Thoracic aorta (tissue), 2 donors: ENCODE measurements at places on chromosomes 7 and 10.

DNA sequence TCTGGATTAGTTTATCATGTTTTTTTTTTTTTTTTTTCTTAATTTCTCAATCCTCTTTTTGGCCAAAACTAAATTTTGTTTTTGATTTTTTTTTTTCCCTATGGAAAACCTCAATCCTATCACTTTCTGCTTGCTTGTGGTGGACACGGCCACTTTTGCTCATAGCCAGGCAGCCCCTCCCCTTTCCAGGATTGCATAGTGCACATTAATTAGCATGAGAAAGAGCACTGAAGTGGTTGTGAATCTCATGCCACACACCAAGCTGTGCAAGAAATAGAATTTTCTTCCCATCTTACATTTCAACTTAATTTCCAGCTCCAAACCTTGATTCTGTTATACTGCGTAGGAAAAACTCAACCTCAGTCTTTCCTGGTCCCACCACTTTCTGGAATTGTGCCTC, 34.6 kb downstream of the MGAM2 start:
- DNase-seq = no peak

DNA sequence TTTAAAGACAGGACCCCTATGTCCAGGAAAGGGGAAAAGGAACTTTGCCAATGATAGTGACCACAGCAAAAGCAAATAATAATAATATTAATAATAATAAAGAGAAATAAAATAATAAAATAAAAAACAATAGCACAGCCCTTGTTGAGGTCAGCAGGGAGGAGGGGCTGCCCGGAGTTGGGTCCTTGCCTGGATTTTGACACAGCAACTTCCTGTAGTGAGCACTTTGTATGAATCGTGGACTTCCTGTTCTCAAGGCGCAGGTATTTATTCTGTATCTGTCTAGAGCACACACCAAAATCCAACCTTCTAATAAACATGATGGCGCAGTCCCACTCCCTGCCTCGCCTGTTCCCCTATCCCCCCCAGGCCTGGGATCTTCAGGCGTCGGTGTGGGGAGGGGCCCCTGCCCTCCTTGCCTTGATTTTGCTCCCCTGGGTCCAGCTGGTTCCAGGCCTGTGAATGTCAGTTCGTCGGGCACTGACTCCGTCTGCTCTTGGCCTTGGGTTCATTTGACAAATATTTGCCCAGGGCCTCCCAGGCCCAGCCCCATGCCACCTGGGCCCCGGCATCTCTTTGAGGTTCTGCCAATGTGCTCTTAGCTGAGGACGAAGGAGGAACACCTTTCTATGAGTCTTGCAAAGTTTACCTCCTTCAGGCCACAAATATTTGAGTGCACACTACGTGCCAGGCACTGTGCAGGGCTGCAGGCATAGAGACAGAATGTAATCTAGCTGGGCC, 13.9 kb downstream of the TRIM8 start:
- no peak for DNase-seq

DNA sequence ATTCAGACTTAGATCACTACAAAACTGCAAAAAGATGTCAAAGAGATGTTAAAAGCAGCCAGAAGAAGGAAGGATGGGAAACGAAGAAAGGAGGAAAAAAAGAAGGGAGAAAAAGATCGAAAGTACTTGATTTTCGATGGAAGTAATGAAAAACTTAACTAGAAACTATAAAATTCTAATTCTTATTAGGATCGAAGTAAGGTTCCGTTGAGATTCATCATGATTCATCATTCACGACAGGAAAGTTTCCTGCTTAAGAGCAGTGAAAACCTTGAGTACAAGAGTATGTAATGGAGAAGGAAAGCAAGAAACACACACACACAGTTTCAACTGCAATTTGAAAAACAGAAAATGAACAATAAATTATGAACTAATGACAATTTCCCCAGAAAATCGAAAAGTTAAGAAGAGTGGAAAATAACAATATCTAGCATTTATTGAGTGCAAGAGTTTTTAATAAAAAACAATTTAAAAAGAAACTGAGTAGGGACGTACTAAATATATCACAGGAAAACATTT, 1.1 kb upstream of the ING3 start:
- no peak for DNase-seq

- no peak for DNase-seq
Measured at GRCh38 chr7:73638911-73639310, 14.6 kb upstream of the MLXIPL start.

DNA sequence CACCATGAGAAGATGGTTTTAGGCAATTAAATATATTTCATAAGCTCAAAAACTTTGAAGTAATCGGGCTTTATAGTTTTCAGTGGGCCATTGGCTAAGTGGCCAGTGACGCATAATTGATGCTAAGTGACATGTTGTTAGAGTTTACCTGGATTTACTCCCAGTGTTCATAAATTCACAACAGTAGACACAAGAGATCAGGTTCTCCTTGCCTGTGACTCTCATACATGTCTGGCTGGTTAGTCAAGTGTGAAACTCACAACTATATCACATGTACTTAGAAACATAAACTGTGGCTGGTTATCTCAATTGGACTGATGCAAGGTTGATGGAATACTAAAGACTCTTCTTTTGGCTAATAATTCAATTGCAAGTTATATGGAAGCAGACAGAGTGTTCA, 26.2 kb downstream of the ASB15 start:
- DNase-seq = no peak

- no peak for DNase-seq
Measured at GRCh38 chr10:101162677-101163076, 31.6 kb downstream of the TLX1 start.

DNA sequence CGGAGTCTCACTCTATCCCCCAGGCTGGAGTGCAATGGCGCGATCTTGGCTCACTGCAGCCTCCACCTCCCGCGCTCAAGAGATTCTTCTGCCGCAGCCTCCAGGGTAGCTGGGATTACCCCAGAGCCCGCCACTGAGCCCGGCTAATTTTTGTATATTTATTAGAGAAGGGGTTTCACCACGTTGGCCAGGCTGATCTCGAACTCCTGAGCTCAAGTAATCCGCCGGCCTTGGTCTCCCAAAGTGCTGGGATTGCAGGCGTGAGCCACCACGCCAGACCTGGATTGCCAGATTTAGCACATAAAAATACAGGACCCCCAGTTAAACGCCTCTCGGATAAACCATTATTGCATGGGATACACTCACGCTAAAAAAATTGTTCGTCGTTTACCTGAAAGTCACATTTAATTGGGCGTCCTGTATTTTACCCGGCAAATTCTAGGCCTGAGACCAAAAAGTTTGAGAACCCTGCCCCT, 375 bp upstream of the GATAD1 start:
- DNase-seq = no peak

GRCh38 chr7:35551321-35552081, 143.4 kb downstream of the HERPUD2 start:
- no peak for DNase-seq

- DNase-seq = no peak
Measured at GRCh38 chr7:143295870-143296269, 7.7 kb downstream of the CASP2 start.

DNA sequence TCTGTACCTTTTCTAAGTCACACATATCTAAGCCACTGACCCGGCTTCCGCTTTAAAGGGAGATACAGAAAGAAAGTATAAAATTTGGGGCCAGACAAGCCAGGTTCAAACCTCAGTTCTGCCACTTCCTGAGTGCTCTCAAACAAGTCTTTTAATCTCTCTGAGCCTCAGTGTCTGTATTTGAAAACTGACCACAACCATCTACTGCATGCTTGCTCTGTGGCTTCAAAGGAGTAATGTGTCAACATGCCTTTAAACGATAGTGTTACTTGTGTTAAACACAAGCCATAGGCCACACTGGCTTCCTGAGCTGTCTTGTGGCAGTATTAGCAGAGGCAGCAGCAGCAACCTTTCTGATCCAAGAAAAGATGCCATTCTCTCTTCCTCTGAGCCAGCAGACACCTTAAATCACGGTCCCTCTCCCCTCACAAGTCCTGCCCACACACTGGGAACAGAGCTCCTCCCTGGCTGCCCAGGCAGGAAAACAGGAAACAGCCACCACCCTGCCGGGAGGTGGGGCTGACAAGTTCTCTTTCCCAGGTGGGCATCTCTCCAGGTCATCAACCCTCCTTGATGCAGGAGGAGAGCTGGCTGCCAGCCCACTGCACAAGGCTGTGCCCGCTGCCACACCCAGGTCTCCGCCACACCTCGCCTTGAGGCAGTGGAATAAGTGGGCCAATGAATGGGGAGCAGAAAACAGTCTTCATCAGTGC, 10.7 kb downstream of the HIP1 start:
- no peak for DNase-seq

DNA sequence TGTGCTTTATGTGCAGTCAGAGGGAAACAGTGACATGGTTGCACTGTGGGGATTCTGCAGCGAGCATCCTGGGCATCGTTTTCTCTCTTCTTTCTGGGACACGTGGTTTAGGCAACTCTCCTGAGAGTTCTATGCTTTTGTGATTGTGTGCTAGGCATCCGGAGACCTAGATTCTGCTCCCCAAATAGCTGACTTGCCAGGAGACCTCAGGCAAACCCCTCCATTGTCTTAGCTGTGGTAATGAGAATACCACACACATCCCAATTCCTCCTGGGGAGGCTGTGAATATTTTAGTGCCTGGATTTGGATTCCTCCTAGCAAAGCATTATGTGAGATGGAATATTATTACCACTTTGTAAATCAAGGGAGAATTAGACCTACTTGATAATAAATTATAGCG, 611.9 kb upstream of the C7orf33 start:
- DNase-seq = no peak

DNA sequence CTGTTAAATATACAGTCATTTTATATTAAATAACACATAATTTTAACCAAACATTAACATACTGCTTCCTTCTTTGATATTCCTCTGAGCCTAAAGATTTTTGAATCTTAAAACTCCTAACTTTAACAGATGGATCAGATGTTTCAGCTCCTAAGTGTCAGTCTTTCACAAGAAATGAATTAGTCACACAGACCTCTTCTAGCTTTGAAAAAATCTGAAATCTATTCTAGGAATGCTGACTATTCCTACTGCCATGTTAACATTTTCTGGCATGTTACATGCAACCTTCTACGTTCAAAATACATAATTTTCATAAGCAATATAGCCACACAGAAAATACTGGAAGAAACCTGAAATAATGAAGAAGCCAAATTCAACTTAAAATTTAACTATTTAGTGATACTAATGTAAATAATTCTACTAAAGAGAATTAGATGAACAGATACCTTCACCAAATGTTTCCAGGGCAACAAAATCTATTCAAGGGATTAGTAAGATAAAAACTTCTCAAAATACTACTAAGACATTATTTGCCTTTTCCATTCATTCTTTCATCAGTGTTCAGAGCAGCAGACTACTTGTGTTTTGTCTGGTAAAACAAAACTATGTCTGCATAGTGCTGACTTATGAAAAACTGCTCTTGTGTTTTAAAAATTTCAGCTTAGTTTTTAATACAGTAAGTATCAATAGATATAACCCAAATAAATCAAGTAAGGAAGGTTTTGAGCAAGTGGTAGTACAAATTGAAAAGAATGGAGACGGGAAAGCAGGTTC, 9.2 kb downstream of the JMJD1C start:
- DNase-seq = no peak

DNA sequence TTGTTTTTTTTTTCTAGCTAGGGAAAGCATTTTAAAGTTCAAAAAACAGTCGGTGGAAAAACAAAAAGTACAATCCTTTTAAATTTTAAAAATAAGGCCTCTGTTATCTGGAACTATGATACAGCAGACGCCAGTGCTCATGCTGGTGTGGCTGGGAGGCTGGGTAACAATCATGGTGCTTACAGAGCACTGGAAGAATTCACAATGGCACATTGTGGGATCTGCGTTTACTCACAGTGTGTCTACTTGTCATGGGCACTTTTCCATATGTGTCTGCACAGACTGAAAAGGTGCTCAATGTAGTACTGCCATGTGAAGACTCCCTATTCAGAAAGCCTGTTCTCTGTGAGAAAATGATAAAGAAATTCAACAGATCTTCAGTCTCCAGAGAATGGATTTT, 278.2 kb upstream of the IMMP2L start:
- DNase-seq = no peak

GRCh38 chr10:73848821-73849489, 25.4 kb downstream of the CAMK2G start:
- peak; percentile 70 for DNase-seq

DNA sequence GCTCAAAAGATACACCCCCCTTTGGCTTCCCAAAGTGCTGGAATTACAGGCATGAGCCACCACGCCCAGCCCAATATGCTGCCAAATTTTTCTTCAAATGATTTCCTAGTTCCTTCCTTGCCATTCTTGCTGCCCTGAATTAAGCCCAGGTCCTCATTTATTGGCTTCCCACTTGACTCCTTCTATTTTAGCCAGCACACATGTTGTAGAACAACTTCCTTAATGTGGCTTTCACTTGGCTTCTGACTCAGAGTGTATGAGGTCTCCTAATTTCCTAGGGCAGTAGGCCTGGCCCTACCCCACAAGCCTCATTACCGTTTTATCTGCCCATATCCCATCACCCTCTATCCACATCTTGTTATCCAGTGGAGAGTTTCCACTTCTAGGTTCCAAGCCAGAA, 21.8 kb upstream of the HIPK2 start:
- DNase-seq = no peak

DNA sequence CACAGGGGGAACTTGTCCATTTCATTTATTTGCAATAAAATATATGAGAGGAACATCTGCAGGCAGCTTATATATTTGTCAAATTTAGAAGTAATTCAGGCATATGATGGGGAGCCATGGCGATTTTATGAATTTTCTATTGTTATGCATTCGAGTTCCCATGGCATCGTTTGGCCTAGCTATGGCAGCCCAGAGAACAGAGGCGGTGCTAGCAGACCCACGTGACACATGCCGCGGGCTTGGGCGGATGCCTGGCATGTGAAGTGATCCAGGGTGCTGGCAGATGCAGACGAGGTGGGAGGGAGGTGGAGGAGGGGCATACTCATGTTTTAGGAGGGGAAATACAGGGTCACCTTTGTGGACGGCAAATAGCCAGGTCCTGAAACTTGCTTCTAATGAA, 560.0 kb upstream of the GALNT17 start:
- DNase-seq = no peak

GRCh38 chr7:149466364-149466763, 5.5 kb upstream of the ZNF777 start:
- no peak for DNase-seq

DNA sequence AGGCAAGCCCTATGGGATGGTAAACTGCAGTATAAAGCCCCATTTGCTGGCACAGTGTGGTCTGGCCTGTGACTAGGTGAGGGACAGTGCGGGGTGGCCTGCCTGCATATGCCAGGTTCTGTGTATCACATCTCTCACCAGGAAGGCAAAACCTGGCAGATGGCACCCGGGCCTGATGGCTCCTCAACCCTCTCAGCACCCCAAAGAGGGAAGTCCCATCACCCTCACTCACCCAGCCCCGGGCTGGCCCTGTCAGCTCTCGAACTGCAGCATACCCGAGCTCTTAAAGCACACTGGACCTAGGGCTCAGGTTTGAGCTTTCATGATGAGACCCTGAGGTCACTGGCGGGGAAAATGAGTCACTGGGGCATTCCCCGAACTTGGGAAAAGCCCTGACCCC, 130.5 kb downstream of the LHPP start:
- DNase-seq = no peak

GRCh38 chr7:29892231-29892630, 85.9 kb downstream of the WIPF3 start:
- no peak for DNase-seq

GRCh38 chr7:29970158-29970557, 19.4 kb downstream of the SCRN1 start:
- no peak for DNase-seq

- no peak for DNase-seq
Measured at GRCh38 chr10:109862738-109863137, 60.6 kb downstream of the XPNPEP1 start.

- DNase-seq = no peak
Measured at GRCh38 chr10:128812000-128812399, 655.0 kb upstream of the MGMT start.
